Muscle of leg (tissue), 16 donors: ENCODE measurements at places on chromosomes 2 and 18. TPM values are rescaled to one million over a fixed set of nuclear protein-coding genes. Genes with fewer than 3 reads are reported as not detected.

Gene NEMP2
- polyA plus RNA-seq, result 7.9 TPM

Gene TACR1
- polyA plus RNA-seq, result 0.18 TPM

Gene FSHR
- 0.44 TPM for polyA plus RNA-seq

Gene IL36A
- not detected for polyA plus RNA-seq
